ENCODE measurements at places on chromosomes 13 and 19.

DNA sequence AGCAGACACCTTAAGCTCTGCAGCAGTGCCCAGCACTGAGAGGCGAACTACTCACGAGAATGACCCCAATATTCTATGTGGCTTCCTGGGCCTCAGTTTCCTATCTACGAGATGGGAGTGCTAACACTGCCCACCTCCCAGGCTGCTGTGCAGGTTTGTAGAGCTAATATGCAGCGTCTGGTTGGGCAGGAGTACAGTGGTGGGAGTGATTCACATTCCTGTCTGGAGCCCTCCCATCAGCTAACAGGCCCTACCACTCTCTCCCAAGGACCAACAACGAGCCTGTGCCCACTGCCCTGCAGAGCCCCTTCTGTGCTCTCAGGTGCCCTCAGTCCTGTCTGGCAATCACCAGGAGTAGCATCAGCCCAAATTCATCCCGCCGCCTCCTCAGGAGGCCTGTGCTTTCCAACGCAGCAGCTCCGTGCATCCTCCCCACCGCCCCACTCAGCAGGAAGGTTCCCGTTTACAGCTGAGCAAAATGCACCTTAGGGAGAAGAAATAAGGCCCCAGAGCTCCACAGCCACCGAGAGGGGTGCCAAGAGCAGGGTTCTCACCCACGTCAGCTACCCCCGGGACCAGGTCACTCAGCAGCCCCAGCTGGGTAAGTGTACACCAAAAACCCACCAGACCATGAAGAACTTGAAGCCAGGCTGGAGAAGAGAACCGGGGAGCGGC lies 6.6 kb downstream of the AKT2 start:
- no peak for DNase-seq

DNA sequence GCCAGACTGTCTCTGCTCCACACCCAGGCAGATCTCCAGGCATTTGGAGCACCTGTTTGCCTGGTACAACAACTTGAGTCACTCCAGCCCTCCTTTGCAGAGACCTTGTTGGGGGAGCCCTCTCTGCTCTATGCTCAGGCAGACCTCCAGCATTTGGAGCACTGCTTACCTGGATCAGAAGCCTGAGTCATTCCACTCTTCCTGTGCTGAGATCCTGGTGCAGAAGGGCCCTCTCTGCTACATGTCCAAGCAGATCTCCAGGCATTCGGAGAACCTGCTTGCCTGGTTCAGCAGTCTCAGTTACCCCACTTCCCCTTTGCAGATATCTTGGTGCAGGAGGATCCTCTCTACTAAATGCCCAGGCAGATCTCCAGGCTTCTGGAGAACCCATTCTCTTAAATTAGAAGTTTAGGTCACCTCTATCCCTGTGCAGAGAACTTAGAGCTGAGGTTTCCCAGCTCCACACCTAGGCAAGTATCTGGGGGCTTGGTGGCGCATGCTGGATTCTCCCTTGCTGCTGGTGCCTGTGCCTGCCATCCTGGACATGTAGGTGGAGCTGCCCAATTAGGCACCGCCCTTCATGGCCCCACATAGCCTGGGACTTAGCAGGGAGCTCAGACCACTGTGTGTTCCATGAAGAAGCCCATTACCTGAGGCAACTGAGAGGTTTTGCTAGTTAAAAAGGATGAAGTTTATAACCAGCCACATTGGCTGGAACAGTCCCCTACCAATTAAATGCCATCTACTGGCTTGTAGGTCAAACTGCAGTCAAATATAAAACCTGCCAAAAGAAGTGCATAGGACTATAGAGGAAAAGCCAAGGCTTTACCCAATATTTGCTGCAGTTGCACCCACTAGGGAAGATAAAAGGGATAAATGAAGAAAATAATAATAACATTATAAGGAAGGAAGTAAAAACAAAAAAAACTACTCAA lies 97.6 kb upstream of the SLITRK6 start:
- no peak for DNase-seq

- DNase-seq, result no peak
Observed at GRCh38 chr19:35756377-35757230, at the start of gene HSPB6. Gene HSPB6 (minus strand): TSS chr19:35757029. CDS start chr19:35757008, 21 bp downstream.

GRCh38 chr19:48796298-48797083 lies 14.3 kb downstream of the BCAT2 start:
- no peak for DNase-seq

GRCh38 chr19:41144403-41144802 lies 30.2 kb downstream of the CYP2F1 start:
- DNase-seq, result peak; percentile 70

- DNase-seq, result no peak
Observed at GRCh38 chr13:64817691-64818090, 2412.4 kb downstream of the PCDH9 start.

- DNase-seq, result no peak
Observed at GRCh38 chr19:5789351-5789761, 1.6 kb downstream of the DUS3L start.

- DNase-seq, result no peak
Observed at GRCh38 chr19:32104153-32104849, 241.1 kb upstream of the ZNF507 start.

- no peak for DNase-seq
Observed at GRCh38 chr19:53775524-53775923, 48.6 kb downstream of the NLRP12 start.

DNA sequence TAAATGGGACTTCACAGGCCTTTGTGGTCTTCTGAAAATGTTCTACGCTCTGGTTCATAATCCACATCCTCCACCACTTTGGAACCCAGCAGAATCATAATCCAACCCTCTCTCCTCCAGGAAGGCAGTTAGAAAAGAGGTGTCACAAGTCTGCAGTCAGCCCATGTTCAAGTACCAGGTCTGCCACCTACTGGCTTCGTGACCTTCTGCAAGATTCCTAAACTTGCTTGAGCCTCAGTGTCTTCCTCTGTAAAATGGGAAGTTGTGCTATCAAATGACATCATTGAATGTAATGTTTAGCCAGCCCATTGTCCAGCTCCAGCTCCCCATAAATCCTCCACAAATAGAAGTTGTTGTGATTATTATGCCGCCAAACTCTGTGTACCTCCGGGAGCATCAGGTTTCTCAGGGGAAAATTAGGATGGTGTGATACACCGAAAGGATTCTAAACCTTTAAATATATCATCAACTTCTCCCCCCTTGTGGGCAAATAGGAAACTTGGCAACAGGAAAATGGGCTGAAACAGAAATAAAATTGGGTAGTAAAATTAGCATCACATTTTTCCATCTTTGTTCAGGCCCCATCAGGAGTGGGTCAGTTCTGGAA lies 109.7 kb downstream of the NUFIP1 start:
- DNase-seq, result no peak

GRCh38 chr19:47652285-47652684 lies 43.4 kb downstream of the BICRA start:
- no peak for DNase-seq

DNA sequence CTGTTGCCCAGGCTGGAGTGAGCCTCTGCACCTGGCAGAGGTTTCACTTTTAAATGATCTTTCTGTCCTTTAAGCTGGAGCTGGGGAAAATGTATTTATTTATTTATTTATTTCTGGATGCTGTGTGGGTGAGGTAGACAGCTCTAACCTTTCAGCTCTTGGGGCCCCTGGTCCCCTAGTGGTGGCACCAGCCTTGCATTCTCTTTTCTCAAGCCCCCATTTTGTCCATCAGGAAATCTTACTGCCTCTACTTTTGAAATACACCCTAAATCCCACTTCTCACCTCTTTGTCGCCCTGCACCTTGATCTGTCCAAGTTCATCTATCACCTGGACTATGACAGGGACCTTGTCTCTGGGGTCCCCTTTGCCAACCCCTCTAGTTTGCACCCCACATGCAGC lies 2.1 kb upstream of the B9D2 start:
- no peak for DNase-seq

- DNase-seq, result no peak
Observed at GRCh38 chr19:46821512-46822409, 28.9 kb downstream of the AP2S1 start.

GRCh38 chr13:80604098-80604497 lies 263.2 kb upstream of the SPRY2 start:
- no peak for DNase-seq

- DNase-seq, result no peak
Observed at GRCh38 chr19:55493052-55493644, 4.9 kb downstream of the SSC5D start.

- no peak for DNase-seq
Observed at GRCh38 chr19:7529246-7529600, 6.3 kb upstream of the PNPLA6 start.

DNA sequence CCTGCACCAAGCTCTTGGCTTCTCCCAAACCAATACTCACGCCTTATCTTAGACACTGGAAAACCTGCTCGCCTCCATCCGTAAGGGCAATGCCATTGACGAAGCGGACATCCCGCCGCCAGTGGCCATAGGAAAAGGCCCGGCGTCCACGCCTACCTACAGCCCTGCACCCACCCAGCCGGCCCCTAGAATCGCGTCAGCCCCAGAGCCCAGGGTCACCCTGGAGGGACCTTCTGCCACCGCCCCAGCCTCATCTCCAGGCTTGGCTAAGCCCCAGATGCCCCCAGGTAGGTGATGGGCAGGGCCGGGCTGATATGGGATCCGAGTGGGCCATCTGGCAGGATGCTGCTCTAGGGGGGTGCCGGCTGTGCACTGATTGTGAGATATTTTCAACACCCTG lies 7.4 kb downstream of the CC2D1A start:
- no peak for DNase-seq

GRCh38 chr13:73825143-73825542 lies 309.1 kb downstream of the KLF12 start:
- DNase-seq, result no peak

Data from NCI-H1417 (cell line).